ENCODE measurements at places on chromosomes 3 and 15.

- no peak for DNase-seq
Measured at GRCh38 chr15:64930019-64930652, 18.4 kb downstream of the ANKDD1A start.

DNA sequence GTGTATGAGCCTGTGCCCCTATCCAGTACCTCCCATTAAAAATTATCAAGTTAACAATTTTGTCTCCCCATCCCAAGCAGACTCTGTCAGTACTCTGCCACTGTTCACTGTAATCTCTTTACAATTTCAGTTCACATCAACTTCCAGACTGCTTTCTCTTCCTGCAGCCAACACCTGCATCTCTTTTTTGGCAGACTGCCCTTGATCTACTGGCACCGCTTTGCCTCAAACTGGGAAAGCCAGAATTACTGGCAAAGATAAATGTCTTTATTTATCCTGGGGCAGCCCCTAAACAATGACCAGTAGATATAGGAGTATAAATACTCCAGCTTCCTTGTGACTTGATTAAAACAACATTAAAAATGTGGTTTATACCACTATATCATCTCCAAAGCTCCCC is 494.1 kb downstream of the ZNF385D start:
- DNase-seq = no peak

DNA sequence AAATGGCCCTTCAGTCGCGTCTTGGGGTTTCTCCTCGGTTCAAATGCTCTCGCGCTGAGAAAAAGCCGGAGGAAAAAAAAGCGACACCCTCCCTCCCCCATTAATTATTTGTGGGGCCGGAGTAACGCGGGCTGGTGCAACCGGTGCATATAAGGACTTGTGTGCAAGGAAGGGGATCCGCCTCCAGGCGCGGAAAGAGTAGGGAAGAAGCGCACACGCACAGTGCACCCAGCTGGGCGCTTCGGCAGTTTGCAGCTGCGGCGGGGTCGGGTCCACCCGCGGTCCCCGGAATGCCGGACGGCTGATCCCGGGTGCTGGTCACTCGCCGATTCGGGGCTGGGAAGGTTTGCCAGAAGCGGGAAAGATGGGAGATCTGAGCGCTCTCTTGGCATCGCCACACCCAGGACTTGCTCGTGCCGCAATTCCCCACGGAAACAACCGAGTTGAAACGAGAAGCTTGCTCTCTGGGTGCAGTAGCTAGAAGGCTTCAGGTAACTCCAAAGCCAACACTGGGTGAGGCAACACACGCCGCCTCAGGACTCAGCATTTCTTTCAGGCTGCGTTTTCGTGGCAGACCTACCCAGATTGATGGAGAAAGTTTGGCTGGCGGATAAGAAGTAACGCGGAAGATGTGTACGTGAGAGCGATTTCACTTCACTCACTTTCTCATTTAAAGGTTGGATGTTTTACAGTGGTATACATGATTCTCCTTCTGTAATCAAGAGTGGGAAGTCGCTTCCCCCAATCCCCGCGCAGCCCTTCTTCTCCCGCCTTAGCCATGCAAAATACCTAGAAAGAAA is 720 bp upstream of the TNIK start:
- peak; percentile 74 for DNase-seq

GRCh38 chr3:15755181-15755580 is 42.6 kb downstream of the ANKRD28 start:
- DNase-seq = no peak

GRCh38 chr3:112736805-112737566 is 96.0 kb upstream of the CCDC80 start:
- no peak for DNase-seq

DNA sequence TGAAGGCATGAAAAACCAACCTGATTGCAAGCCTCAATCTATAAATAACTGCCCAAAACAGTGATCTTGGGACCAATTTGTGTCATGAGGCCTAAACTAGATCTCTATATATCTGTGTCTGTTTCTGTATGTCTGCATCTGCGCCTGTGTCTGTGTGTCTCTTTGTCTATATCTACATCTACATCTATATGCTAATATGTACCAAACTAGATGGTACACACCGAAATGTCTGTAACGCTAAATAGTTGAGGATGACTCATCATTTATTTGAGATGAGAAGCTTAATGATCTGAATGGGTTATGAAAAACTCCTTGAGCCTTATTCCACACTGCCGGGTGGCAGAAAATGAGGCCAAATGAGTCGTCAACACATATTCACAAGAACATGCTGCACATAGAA is 982.3 kb downstream of the ROBO2 start:
- DNase-seq = peak; percentile 1

- DNase-seq = peak; percentile 87
Measured at GRCh38 chr3:197216169-197216860, 82.1 kb downstream of the DLG1 start.
